ENCODE measurements at places on chromosomes 16 and 17.
A peak's percentile ranks its signal among the peaks of the same experiment; 100 is the strongest.

DNA sequence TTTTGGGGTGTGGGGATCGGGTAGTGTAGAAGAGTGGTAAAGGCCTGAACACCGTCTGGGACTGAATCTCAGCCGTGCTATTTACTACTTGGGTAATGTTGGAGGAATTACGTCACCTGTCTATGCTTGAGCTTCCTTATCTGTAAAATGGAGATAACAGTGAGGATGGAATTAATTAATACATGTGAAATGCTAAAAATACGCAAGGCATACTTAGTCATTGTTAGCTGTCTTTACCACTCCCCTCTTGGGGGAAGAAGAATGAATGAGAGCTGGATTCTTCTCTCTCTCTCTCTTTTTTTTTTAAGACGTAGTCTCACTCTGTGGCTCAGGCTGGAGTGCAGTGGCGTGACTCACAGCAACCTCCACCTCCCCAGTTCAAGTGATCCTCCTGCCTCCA lies 41.1 kb upstream of the TANGO6 start:
- no peak for DNase-seq

DNA sequence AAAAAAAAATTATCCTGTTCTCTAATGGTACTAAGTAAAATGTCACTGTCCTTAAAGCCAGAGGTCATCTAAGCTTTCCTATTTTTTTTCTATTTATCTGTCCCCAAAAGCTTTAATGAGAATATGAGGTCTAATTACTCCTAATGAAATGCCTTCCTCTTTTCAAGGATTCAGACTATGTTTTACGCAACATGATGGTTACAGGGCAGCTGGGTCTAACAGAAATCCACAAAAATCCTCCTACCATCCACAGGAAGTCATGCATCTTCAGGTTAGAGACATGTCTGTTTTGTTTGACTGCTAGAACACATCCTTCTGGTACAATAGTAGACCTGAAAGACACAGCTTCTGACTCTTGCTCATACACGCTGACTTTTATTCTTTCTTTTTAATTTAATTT lies 29.7 kb upstream of the NSRP1 start:
- no peak for DNase-seq

DNA sequence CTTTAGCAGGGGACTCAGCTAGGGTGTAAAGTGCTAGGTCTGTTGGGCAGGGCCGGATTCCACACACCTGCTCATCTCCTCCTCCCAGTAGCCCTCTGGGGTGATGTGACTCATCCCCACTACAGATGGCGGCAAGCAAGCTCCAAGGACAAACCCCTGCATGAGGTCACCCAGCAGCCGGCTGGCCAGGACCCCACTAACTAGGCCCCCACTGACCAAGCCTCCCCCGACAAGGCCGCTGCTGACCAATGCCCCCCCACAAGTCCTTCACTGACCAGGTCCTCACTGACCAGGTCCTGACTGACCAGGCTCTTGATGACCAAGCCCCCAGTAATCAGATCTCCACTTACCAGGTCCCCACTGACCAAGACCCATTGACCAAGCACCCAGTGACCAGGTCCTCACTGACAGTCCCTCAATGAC lies 36.7 kb downstream of the TNFRSF13B start:
- no peak for DNase-seq

- DNase-seq = peak; percentile 66
Observed at GRCh38 chr17:57463103-57463885, 207.0 kb downstream of the MSI2 start.

- no peak for DNase-seq
Observed at GRCh38 chr16:67805718-67806427, 487 bp downstream of the RANBP10 start.

- DNase-seq = no peak
Observed at GRCh38 chr16:21256636-21257035, 21.5 kb downstream of the CRYM start.

DNA sequence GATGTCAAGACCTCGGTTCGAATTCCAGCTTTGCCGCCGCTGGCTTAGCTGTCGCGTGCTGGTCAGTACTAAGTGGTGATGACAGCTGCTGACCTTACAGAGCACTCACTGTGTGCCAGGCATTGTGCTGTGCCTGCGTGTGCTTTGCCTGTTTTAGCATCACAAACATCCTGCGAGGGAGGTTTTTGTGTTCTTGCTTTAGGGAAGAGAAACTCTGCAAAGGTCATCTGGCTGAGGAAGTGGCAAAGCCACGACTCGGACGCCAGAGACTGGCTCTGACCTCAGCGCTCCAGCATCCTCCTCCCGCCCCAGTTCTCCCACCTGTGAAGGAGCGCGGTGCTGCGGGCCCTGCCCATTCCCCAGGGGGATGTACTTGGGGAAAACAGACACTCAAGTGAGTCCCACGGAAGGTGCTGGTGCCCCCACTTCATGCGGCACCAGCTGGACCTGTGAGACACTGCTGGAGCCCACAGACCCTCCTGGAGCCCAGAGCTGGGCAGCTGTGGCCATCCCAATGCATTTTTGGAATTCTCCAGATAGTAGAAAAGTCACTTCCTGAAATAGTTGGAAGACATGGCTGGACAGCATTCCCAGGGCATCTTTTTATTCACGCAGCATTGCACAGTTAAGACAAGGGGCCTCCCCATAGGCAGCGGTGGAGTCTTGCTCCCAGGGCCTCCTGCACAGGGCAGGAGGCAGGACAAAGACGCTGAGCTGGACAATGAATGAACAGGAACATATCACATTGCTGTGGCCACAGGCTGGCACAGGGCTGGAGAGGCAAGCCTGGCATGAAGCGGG lies 20.0 kb upstream of the HERPUD1 start:
- no peak for DNase-seq

GRCh38 chr16:78310990-78311561 lies 211.6 kb downstream of the WWOX start:
- no peak for DNase-seq

GRCh38 chr17:1639549-1640180 lies 5.9 kb downstream of the SCARF1 start:
- no peak for DNase-seq

- DNase-seq = peak; percentile 78
Observed at GRCh38 chr17:2049333-2050299, 5.3 kb upstream of the HIC1 start.

DNA sequence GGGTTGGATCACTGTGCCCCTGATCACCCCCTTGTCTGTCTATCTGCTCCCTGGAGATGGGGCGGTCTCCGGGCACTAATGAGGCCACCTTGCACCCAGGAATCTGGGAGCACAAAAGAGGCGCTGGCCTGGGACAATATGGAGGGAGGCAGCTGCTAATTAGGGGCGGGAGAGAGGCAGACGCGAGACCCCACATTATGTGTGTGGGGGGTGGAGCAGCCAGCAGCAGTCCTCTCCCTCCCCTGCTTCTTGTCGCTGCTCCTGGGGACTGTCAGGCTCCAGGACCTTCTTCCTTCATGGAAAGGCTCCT lies 324 bp upstream of the HCRT start:
- no peak for DNase-seq

GRCh38 chr17:2716649-2717048 lies 5.1 kb upstream of the CLUH start:
- no peak for DNase-seq

- no peak for DNase-seq
Observed at GRCh38 chr16:11626657-11627291, 40.1 kb upstream of the LITAF start.

DNA sequence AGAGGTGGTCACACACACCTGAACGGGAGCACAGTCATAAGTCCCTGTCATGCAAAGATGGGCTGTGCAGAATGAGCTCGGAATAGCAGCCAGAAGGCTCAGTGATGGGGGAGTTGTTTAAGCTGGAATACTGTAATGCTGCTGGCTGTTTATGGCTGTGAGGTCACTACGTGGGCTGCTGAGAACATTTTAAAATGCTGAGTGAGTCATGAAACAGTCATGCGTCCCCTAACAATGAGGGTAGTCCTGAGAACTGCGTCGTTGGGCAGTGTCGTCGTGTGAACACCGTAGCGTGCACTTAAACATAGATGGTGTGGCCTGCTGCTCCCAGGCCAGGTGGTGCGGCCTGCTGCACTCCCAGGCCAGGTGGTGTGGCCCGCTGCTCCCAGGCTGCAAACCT lies 39.7 kb downstream of the TBCD start:
- no peak for DNase-seq

DNA sequence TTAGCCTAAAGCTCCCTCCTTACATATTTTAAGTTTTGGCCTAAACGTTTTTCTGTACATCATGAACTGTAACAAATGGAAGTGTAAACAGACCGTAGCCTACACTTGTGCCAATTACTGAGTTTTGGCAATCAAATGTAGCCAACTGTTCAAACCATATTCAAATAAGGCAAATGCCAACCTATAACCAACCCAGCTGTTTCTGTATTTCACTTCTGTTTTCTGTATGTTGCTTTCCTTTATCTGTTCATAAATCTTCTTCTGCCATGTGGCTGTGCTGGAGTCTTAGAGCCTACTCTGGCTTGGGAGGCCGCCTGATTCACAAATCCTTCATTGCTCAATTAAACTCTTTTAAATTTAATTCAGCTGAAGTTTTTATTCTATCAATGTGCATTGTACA lies 6.9 kb upstream of the C16orf78 start:
- DNase-seq = no peak

- DNase-seq = peak; percentile 11
Observed at GRCh38 chr17:10327640-10328039, 45.2 kb downstream of the MYH13 start.

- DNase-seq = no peak
Observed at GRCh38 chr17:74380959-74381808, 13.9 kb downstream of the GPR142 start.

- DNase-seq = no peak
Observed at GRCh38 chr17:36535669-36536081, 888 bp downstream of the PIGW start.

DNA sequence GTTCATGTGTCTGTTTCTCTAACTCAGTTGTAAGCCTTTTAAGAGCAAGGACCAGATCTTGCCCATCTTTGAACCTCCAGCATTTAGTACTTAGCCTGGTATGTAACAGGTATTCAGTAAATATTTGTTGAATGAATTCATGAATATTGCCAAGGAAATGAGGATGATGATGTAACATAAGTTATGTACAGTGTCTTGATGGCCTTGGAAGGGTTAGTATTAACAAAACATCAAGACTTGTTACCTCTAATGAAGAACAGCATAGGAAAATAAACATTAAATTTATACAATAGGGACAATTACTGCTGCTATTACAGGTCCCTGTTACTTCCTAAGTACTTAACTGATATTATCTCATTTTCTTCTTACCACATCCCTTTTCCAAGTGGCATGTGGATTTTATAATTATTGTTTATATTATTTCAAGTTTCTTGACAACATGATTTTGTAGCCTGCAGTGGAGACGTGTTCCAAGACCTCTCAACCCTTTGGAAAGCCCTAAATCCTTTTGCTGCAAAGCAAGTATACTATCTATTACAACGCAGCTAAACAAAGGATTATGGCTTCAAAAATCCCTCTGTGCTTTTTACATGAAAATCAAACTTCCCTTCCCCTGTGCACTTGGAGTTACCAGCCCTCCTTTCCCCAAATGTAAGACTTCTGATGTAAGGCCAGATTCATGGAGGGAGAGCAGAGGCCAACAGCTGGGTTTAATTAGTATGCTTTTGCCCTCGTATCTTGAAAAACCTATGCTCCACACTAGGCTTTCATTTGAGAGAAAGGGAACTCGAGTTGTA lies 77.4 kb upstream of the SMIM36 start:
- no peak for DNase-seq

GRCh38 chr17:56826611-56827414 lies 6.9 kb downstream of the C17orf67 start:
- no peak for DNase-seq

- no peak for DNase-seq
Observed at GRCh38 chr16:89613231-89613953, at the start of gene DPEP1. TSS of gene DPEP1 (plus strand) at chr16:89613642. CDS start at chr16:89630411, 16,769 bp downstream.

GRCh38 chr16:69918241-69918640 lies 32.9 kb upstream of the CLEC18A start:
- no peak for DNase-seq

GRCh38 chr17:19304209-19304608 lies 58.3 kb downstream of the B9D1 start:
- DNase-seq = no peak

DNA sequence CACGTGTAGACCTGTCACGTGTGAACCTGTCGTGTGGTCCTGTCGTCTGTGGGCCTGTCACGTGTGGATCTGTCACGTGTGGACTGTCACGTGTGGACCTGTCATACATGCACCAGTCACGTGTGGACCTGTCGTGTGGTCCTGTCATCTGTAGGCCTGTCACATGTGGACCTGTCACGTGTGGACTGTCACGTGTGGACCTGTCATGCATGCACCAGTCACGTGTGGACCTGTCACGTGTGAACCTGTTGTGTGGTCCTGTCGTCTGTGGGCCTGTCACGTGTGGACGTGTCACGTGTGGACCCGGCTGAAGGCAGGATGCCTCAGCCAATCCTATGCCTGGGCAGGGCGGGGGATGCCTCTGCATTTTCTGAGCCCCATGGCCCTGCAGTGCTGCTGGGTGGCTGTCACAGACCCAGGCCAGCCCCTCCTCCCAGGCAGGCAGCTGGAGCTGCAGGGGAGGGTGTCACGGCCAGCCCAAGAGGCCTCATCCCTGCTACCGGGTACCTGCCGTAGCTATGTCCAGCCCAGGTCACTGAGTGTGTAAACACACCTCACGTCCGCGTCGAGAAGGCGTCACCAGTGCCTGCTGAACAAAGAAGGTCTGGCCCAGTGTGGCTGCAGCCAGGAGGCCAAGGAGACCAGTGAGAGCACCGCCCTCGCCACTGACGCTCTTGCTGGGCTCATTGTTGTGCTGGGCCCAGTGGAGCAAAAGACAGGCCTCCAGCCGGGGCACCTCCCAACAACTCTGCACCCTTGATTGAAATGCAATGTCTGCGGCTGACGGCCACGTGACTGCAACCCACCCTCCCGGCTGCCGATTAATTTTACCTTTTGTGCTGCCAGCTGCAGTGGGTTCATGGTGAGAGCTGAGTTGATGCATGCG lies 18.6 kb upstream of the ACSF3 start:
- DNase-seq = no peak

- no peak for DNase-seq
Observed at GRCh38 chr16:70725024-70725911, 39.4 kb upstream of the MTSS2 start.

DNA sequence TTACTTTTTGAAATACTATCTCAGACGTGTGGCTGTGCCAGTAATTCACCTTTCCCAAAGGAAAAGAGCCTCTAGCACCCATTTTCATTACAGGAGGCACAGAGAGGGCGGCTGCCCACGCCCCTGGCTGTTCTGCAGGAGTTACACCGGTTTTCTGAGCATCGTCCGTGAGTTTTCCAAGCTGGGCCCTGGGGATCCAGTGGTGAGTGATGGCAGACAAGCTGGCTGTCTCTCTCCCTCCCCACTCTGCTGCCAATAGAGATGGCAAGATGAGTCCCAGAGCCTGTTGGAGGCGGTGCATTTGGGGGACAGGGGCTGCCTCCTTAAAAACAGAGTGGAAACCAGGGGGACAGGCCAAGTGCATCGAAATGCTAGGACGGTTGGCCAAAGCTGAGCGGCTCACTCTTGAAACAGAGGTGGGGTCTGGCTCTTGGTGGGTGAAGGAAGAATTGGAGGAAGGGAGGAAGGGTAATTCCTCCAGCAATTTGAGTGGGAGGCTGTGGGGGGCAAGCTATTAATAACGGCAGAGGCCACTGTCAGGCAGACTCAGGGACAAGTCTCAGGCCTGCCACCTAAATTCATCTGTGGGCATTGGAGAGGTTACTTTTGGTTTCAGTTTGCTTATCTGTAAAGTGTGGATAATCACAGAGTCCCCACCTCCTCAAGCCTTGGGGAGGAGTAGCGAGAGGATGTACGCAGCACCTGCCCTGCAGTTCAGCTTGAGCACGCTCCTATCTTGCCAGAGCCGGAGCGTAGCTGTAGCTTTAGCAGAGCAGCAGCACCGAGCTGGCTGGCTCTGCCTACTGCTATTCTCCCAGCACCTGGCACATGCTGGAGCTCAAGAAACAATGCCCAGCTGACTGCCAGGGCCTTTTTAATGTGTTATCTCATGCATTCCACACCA lies 7.5 kb upstream of the NOS2 start:
- peak; percentile 28 for DNase-seq

GRCh38 chr17:64537488-64537887 lies 30.7 kb downstream of the CEP95 start:
- DNase-seq = no peak

All from stimulated activated CD4-positive, alpha-beta T cell treated with anti-CD3 and anti-CD28 coated beads, TNF-alpha, amount 100 ng/mL, for 1 hour (primary cell).